Ureter (tissue), 1 donor: ENCODE measurements at places on chromosomes 5 and 9.

GRCh38 chr5:45334939-45335338, 361.2 kb downstream of the HCN1 start:
- DNase-seq = no peak

- DNase-seq = no peak
Measured at GRCh38 chr9:108325406-108325805, 530.4 kb downstream of the ACTL7B start.

DNA sequence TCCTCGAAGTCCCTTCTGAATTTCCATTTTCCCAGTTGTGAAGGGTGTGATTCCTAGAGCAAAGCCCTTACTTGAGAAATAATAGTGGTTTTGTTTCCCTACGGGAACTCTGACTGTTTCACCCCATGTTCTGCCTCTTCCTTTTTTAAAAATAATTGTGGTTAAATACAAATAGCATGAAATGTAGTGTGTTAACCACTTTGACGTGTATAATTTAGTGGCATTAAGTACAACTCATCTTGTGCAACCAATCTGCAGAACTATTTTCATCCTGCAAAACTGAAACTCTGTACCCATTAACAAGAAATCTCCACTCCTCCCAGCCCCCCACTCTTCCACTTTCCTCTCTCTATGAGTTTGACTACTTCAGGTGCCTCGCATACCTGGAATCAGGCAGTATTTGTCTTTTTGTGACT, 35.6 kb upstream of the HAND1 start:
- DNase-seq = no peak

- DNase-seq = no peak
Measured at GRCh38 chr5:126198531-126198930, 224.7 kb upstream of the GRAMD2B start.

GRCh38 chr5:38267372-38267771, 9.0 kb downstream of the EGFLAM start:
- DNase-seq = no peak

- no peak for DNase-seq
Measured at GRCh38 chr9:35490910-35491465, 1.1 kb downstream of the RUSC2 start.

GRCh38 chr9:101711330-101711941, 27.0 kb downstream of the GRIN3A start:
- DNase-seq = no peak

DNA sequence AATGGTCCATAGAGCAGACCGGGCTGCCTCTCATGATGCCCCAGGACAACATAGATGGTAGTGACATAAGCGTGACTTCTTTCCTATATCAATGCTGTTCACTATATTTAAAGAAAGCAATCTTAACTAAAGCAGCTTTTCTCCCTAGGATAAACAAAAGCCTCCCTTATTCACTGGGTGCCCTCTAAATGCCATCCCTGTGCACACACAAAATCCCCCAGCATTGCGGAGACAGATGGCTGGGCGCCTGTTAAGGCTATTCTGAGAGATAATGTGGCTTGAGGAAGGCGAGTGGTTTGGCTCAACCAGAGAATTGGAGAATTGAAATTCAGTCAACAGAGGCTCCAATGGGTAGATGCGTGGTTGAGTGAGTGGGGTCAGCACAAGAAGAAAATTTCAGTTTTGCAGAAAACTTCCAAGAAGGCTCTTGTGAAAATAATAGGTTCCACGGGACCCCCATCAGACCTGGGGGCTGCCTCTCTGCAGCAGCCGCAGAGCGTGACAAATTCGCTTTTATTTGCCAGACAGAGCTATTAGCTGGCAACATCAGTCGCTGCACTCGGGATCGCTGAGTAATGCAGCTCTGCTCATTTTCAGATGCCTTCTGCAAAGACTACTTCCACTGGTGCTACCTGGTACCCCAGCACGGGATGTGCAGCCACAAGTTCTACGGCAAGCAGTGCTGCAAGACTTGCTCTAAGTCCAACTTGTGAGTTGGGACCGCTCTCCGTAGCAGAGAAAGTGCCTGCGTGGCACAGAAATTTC, 103.9 kb upstream of the ICE1 start:
- DNase-seq = no peak

DNA sequence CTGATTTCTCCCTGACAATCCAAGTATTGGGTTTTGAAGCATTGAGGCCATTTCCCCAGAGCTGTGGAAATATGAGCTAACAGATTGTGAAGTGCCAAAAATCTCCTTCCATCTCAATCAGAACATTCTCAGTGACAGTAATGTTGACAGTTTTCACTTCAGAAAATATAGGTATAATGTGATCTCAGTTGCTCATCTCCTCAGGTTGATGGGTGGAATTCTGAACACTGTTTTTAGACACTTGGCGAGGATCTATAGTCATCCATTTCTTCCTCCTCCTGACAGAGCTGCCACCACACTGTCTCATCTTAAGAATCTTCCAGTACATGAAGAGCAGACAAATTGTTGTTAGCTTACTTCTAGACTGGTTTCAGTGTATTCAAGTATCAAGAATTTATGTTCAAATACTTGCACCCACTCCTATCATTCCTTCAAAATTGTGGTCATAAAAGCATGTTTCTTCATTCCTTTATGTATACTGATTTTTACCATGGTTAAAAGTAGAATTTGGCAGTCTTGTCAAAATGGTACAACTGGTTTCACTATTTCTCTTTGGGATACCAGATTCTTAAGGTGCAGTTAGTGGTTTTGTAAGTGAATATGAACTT, 199.7 kb upstream of the TLE4 start:
- no peak for DNase-seq

DNA sequence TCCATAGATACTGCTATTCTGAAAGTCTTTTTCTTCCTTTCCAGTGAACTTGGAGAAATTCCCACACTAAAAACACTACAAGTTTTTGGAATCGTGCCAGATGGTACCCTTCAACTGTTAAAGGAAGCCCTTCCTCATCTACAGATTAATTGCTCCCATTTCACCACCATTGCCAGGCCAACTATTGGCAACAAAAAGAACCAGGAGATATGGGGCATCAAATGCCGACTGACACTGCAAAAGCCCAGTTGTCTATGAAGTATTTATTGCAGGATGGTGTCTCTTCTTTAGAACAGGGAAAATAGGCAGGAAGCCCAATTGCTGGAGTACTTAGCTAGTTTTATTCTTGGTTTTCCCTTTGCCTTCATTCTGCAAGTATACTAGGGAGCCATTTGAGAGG, 29.9 kb downstream of the SKP2 start:
- no peak for DNase-seq

DNA sequence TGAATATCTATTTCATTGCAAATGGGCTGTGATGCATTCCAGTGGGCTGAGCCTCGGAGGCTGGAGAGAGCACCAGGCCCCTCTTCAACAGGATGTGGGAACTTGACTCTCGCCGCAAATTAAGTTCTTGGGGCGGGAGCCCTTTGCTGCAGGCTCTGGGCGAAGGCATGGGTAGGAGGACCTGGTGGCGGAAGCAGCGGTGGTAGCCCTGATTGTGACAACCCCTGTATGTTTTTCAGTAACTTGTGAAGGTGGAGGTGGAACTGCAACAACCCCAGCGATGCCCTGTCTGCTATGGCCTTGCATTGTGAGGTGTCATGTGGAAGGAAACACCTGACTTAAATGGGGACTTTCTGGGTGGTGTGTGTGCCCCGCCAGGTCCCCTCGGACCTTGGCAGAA, 9.4 kb downstream of the FYB1 start:
- no peak for DNase-seq

DNA sequence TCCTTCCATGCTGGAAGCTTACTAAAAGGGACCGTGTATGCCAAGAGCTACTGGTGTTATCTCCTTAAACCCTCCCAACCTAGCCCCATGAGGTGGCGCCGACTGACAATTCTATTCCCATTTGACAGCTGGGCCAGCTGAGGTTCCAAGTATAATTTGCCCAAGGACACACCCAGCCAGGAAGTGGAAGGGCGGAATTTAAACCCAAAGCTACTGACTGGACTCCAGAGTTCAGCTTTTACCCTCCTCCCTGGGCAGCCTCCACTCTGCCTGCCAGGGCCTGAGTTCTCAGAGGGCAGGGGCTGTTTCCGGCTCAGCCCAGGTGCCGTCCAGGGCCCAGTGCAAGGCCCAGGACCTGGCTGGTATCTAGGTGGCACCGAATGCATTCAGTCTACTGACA, 71.8 kb downstream of the C9orf50 start:
- no peak for DNase-seq

DNA sequence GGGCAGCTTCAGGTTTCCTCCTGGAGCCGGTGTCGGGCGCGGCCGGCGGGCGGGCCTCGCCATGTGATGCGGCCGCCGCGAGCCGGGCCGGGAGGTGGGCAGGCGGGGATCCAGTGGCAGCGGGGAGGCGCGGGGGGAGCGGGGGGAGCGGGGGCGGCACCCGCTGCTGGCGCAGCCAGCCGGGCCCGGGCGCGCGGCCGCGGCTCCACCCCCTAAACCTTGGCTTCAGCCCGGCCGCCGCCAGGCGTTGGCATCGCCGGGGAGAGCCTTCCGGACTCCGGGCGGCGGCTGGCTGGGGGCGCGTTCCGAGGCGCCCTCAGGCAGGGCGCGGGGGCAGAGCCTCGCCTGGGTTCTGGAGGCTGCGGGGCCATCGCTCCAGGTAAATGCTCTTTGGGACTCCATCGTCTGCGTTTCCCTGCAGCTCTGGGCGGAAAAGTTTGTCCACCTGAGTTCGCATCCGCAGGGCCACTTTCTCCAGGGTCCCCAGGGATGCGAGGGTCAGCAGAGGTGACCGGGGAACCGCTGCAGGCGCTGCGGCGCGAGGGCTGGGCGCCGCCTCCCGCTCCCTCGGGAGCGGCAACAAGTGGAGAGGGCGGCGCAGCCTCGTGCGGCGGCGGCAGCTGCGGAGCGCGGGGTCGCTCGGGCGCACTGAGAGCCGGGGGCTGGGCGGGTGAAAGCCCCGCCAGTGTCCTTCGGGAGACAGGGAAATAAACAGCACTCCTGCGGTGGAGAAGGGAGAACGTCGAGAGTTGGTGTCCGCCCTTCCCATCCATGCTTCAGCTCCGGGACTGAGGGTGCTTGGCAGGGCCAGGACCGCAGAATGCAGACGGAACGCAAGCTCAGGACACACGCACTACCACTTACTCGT, at the start of gene ARHGEF28:
ARHGEF28 (plus strand) TSS at position 253 of the 868 bp plus-strand sequence. CDS start 58,656 bp downstream, outside the sequence.
- peak; percentile 69 for DNase-seq

GRCh38 chr9:136881691-136882108, 4.6 kb upstream of the TRAF2 start:
- DNase-seq = no peak

GRCh38 chr5:172630986-172631385, 10.1 kb upstream of the NEURL1B start:
- DNase-seq = no peak

DNA sequence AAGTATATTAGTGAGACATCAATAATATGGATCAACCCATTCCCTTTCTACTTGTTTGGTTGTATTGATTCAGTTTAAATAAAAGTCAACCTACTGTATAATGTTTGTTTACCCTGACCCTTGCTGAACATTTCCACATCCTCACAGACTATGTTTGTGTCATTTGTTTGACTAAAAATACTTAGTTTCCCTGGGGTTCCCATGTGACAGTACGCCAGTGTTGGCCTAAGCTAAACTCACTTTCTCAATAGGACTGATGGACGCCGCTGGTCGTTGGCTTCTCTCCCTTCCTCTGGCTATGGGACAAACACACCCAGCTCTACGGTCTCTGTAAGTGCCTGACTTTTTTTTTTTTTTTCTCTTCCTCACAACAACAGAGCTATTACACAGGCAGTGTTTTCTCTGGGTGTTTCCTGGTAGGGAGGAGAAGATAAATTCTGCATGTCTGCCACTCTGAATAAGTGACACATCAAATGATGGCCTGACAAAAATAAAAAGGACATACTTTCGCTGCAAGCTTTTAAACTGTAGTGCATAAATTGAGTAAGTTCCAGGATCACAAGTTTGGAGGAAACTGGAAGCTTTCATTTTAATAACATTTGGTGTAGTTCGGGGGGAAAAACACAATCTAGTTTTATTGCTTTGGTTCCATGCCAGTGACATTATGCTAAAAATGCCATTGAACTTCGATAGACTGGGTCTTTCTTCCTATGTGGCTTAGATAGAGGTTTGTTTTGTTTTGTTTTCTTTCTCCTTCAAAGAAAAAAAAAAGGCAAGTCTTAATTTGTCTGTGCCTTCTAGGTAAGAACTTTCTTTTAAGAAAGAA, 101.0 kb downstream of the CD180 start:
- peak; percentile 68 for DNase-seq

DNA sequence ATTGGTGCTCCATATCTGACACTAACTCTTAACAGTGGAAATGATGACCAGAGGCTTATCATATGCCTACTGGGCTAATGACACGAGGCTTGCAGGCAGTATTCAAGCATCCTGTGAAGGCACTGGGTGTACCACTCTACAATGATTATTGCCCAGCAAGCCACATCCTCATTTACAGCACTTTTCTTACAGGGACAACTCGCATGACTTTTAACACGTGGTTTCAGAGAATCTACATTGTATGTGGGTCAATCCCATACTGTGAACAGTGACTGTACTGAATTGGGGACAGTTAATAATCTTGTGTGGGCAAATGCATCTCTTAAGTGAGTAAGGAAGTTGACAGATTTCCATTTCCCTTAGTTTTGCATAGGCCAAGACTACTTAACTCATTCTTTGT, 260.0 kb downstream of the TRPM3 start:
- no peak for DNase-seq

- no peak for DNase-seq
Measured at GRCh38 chr5:176875783-176876505, 23.2 kb downstream of the HK3 start.

DNA sequence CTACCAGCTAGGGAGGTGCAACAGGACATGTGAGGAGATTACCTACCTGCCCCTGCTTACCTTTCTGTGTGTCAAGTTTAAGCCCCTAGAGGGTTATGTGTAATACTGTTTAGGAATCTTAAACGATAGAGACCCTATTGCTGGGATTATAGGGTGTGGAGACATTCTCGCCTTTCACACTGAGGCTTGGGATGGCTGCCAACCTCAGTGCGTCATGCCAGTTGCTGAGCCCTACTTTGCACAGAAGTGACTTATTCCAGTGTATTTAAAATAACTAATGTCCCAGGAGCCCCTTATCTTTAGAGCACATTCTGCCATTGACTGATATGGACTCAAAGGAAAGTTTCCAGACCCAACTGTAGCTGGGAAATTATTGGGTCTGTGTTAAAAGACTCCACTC, 76.6 kb upstream of the XPA start:
- DNase-seq = no peak

DNA sequence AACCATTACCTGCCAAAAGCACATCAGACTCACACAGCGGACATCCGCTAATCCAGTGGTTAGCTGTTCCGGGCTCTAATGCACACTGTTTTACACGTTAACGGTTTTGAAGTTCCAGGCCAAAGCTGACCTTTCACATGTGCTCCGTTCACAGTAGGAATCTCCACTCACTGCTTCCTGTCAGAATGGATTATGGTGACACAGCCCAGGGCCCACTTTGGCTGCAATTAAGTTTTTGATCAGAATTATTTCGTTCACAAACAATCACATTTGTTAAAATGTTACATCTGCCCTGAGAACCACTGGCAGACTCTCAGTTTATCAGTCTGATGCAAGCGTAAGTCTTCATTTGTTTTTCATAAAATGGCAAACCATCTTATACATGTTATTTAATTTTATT, 30.2 kb upstream of the CATSPER3 start:
- no peak for DNase-seq

DNA sequence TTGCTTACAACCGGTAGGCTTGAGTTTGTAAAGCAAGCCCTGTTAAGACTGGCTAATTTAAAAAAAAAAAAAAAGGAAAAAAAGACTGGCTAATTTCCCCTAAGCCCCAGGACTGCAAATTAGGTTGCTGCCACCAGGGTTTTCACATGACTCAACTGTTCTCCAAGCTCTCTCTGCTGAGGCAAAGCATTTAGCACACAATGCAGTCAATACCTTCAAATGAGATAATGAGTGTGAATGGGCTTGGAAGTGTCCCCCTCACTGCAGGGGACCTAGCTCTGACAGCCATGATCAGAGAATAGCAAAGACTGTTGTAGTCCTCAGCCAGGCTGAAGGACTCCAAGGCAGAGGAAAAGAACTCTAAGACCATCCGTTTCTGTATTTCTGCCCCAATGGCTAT, 42.8 kb upstream of the ZSWIM6 start:
- no peak for DNase-seq
